ENCODE measurements at places on chromosomes 5 and 9.

DNA sequence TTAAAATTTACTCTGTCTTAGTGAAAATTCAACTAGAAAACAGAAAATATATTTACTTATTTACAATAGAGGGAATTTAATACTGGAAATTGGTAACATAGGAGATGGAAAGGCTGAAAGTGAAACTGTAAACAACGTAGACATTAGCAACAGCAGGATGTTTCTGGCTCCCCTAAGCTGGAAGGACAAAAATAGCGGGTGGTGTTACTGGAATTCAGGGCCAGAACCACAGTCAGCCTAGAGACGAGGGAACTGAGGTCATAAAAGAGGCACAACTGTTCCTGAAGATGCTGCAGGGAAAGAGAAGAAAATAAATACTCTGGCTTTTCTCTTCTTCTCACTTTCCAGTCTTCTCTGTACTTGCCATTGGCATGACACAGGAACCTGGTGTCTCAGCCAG lies 80.4 kb upstream of the NIPBL start:
- H3K4me1 ChIP-seq: no peaks in the 10 kb centered on the region
- no peak for DNase-seq
- no peak overlapping the region for H3K4me3 ChIP-seq
- peaks cover 6% of the 10 kb centered on the region for H3K27me3 ChIP-seq
- no peaks in the 10 kb centered on the region for H3K36me3 ChIP-seq
- no peak overlapping the region for H3K27ac ChIP-seq

- no peaks in the 10 kb centered on the region for H3K4me1 ChIP-seq
- H3K27me3 ChIP-seq: no peaks in the 10 kb centered on the region
- DNase-seq: no peak
Observed at GRCh38 chr9:134611046-134611445, 30.6 kb upstream of the COL5A1 start.

- peaks cover 12% of the 10 kb centered on the region for H3K4me1 ChIP-seq
- peaks cover 29% of the 10 kb centered on the region for H3K27me3 ChIP-seq
- no peaks in the 10 kb centered on the region for H3K36me3 ChIP-seq
- peak overlapping the region; percentile 16 for H3K27ac ChIP-seq
- DNase-seq: peak; percentile 26
Observed at GRCh38 chr5:170532935-170533334, 29.1 kb downstream of the KCNIP1 start.

DNA sequence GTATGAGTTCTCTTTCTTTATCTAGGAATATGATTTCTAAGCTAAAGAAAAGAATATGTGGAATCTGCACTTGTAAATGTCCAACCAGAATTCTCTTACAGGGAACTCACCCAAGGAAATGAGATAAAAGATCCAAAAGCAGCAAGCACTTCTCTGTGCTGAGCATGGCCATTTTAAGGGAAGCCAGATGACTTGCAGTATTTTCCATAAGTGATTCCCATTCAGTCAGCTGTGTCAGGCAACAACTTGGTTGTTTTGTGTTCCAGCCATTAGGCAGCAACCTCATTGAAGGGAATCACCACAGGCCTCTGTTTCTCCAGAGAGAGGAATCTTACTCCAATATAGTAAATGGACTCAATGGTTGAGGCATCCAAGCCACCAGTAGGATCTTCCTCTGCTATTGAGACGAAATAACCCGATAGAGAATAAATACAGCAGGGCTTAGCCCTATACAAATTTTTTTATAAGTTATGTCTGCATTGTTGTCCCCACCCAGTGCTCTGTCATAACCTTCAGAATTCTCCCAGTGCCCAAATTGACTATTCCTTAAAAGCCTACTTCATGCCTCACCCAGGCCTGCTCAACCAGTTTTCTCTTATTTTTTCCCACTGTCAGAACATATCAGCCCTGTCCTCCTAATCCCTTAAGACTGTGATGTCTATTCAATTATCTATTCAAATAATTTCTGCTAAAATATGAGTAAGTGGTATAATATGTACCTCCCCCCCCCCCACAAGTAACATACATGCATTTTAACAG lies 236.6 kb downstream of the PJA2 start:
- H3K36me3 ChIP-seq: no peaks in the 10 kb centered on the region
- H3K27me3 ChIP-seq: no peaks in the 10 kb centered on the region
- H3K4me3 ChIP-seq: no peak overlapping the region
- no peak for DNase-seq
- no peak overlapping the region for H3K27ac ChIP-seq

GRCh38 chr9:127506117-127506813 lies 55.0 kb downstream of the LRSAM1 start:
- no peak for DNase-seq
- no peaks in the 10 kb centered on the region for H3K4me1 ChIP-seq
- H3K36me3 ChIP-seq: no peaks in the 10 kb centered on the region
- H3K27me3 ChIP-seq: no peaks in the 10 kb centered on the region
- H3K27ac ChIP-seq: no peak overlapping the region

DNA sequence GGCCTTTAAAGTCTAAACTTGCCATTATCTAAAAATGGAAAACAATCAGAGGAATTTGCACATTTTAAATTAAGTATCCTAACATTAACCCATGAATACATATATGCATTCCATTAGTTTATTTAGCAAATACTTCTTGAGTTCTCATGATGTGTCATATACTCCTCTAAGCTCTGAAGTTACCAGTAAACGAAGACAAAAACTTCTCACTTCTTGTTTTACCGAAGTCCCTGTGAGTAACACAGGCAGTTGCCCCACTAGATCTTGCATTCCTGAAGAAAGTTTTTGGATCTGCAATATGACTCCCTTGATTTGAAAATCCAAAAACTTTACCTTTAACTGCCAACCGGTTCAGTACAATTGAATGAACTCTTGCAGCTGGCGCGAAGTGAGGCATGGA lies 439.0 kb upstream of the MPDZ start:
- no peak for DNase-seq
- no peaks in the 10 kb centered on the region for H3K36me3 ChIP-seq
- no peak overlapping the region for H3K27ac ChIP-seq
- no peak overlapping the region for H3K4me3 ChIP-seq
- no peaks in the 10 kb centered on the region for H3K4me1 ChIP-seq

DNA sequence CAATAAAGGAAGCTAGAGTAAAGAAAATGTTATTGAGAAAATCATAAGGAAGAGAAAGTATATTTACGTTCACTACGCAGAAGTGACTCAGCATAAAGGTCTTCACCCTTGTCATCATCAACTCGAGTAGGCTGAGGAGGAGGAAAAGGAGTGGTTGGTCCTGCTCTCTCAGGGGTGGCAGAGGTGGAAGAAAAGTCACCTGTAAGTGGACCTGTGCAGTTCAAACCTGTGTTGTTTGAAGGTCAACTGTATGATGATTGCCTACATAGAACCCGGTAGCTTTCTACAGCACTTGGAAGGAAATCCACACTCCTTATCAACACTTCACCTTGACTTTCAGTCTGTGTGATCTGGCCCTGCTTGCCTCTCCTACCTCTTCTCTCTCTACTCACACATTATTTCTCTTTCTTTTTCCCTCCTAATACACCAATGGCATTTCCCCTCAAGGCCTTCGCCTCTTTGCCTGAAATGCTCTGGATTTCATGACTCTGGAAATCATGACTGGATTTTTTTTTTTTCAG lies 109.3 kb upstream of the CPEB4 start:
- DNase-seq: no peak
- peaks cover 3% of the 10 kb centered on the region for H3K4me1 ChIP-seq
- H3K27me3 ChIP-seq: peaks cover 73% of the 10 kb centered on the region
- H3K4me3 ChIP-seq: no peak overlapping the region
- H3K36me3 ChIP-seq: no peaks in the 10 kb centered on the region

GRCh38 chr5:82784521-82784920 lies 292.7 kb downstream of the TMEM167A start:
- H3K4me3 ChIP-seq: no peak overlapping the region
- DNase-seq: no peak
- no peaks in the 10 kb centered on the region for H3K36me3 ChIP-seq
- H3K4me1 ChIP-seq: peaks cover 3% of the 10 kb centered on the region

- no peak overlapping the region for H3K4me3 ChIP-seq
- H3K36me3 ChIP-seq: peaks cover 96% of the 10 kb centered on the region
- no peak overlapping the region for H3K27ac ChIP-seq
- no peaks in the 10 kb centered on the region for H3K4me1 ChIP-seq
- no peak for DNase-seq
Observed at GRCh38 chr5:16669776-16670175, 53.0 kb upstream of the RETREG1 start.

- H3K36me3 ChIP-seq: no peaks in the 10 kb centered on the region
- peak; percentile 33 for DNase-seq
- H3K4me1 ChIP-seq: peaks cover 3% of the 10 kb centered on the region
- H3K27me3 ChIP-seq: peaks cover 18% of the 10 kb centered on the region
- no peak overlapping the region for H3K4me3 ChIP-seq
- no peak overlapping the region for H3K27ac ChIP-seq
Observed at GRCh38 chr5:176738637-176739250, 71.6 kb upstream of the UNC5A start.

All from endodermal cell (in vitro differentiated cells).